ENCODE measurements at places on chromosomes 7 and 10.
A peak's percentile ranks its signal among the peaks of the same experiment; 100 is the strongest.

DNA sequence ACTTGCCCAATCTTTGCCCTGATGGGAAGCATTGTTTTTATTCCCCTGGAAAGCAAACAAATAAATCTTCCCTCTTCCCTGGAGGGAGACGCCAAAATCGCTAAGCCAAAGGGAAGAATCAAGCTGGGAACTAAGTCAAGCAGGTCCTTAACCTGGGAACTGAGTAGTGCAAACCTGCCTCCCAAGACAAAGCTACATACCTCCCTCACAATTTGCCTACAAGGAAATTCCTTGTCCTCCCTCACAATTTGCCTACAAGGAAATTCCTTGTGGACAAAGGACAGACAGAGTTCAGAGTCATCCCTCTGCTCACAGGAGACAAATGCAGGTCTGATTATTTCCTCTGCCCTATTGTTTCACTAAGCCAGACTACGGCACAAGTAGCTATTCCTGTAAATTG is 50.5 kb downstream of the SPOCK2 start:
- DNase-seq: no peak

DNA sequence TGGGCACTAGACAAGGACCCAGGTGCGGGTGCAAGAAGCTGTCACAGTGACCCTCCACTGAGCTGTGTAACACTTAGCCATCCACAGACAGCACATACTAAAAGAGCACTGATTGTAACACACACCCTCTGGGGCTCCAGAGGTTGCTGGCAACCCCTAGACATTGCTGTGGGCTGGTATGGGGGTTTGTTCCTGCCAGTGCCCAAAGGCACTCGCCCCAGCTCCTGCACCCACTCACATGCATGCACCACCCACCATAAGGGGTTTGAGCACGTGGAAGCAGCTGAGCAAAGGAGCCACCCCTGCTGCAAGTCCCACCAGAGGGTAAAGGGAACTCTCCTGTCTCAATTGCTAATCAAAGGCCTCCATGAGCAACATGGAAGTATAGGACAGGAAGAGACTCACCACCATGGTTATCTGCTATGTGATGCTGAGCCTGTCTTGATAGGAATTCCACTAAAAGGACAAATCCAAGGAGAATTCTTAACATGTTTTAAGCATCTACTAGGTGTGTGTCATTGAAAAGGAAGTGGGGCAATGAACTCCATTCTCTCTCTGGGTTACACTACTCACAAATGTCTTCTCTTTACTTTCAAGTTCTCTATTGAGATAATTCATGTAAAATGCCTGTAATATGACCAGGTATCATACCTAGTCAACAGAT is 103.1 kb downstream of the GFRA1 start:
- DNase-seq: no peak

DNA sequence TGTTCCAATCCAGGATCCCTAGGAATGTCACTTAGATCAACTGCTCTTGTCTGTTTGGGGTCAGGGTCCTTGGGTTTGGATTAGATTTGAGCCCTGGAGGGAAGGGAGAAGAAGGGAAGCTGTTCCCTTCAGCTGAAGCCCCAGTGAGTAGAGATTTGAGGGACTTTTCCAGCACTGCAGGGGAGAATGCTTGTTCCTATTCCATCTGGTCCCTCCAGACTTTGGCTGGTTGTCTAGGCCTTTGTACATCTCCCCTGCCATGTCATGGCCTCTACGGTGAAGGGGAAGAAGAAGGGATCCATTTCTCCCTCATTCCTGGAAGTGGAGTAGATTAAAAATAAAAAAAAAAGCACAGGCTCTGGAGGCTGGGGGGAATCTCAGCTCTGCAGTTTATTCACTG is 11.1 kb downstream of the C10orf62 start:
- DNase-seq: no peak

- DNase-seq: no peak
Observed at GRCh38 chr10:7734821-7735220, 31.7 kb downstream of the ITIH2 start.

DNA sequence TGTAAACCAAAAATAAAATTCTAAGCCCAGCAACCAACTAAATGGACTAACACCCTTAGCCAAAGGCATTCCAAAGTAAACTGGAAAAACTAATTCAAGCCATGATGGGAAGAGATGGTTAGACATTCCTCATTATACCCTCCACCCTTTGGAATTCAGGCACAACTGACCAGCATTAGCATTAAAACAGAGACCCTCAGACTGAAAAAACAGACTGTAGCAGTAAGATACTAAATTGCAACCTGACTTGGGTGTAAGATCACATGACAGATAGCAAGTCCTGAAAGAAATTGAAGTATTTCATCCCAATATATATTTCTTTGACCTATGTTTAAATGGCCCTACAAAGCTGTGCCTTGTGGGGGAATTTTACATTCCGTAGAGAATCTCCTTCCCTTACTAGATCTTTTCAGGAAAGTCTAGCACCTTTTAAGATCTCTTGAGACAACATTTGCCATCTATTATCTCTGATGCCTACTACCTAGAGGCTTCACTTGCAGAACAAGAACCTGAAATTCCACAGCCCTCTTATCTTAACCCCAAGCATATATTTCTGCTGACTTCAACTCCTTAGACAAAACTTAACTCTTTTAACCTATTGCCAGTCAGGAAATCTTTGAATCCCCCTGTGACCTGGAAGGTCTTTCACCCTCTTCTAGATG is 750.2 kb upstream of the IGFBP3 start:
- no peak for DNase-seq

DNA sequence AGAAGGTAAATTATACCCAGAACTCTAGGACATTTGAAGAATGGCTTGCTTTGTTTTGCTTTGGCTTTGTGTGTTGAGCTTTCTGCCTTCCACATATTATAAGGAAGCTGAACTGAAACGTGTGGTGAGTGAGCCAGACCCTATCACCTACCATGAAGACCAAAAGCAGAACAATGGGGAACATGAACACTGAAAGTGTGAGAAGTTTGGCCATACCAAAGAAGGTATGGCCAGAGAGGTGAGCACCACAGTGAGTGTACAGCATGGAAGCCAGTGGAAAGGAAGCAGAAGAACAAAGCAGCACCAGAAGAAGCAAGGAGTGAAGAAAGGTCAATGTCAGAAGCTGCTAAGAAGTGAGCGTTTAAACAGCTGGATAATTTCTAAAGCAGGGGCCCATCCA is 59.7 kb upstream of the CCDC71L start:
- DNase-seq: no peak

DNA sequence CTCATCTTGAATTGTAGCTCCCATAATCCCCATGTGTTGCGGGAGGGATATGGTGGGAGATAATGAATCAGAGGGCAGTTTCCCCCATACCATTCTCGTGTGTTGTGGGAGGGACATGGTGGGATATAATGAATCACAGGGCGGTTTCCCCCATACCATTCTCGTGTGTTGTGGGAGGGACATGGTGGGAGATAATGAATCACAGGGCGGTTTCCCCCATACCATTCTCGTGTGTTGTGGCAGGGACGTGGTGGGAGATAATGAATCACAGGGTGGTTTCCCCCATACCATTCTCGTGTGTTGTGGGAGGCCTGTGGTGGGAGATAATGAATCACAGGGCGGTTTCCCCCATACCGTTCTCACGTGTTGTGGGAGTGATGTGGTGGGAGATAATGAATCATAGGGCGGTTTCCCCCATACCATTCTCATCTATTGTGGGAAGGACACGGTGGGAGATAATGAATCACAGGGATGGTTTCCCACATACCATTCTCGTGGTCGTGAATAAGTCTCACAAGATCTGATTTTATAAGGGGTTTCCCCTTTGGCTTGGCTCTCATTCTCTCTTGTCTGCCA is 271.0 kb downstream of the MAD1L1 start:
- peak; percentile 28 for DNase-seq

Data from stimulated activated CD8-positive, alpha-beta memory T cell treated with anti-CD3 and anti-CD28 coated beads, Interleukin-4, amount 100 ng/mL, for 24 hours (primary cell).